SK-N-SH (cell line): ENCODE measurements at places on chromosomes 2 and 18. TPM values are rescaled to one million over a fixed set of nuclear protein-coding genes. Genes with fewer than 3 reads are reported as not detected.

SNRNP27 gene
- polyA plus RNA-seq: 50.9 and 68.4 TPM in 2 replicates

FZD7 gene
- polyA plus RNA-seq: 16.1 and 19.7 TPM in 2 replicates

SCN2A gene
- 5.1 and 7.3 TPM in 2 replicates for polyA plus RNA-seq

SLC40A1 gene
- 1.8 and 2.1 TPM in 2 replicates for polyA plus RNA-seq

GRCh38 chr2:241776336-241777169, at the start of gene GAL3ST2:
TSS of gene GAL3ST2 (plus strand) at chr2:241776822. CDS start at chr2:241776956, 134 bp downstream.
- no peak within 1 kb of the TSS for H3K27ac ChIP-seq
- no peaks in the 10 kb centered on the region for H3K36me3 ChIP-seq
- H3K4me1 ChIP-seq: peaks cover 20% of the 10 kb centered on the region; the same call in 1 of the 2 replicates
- no peaks in the 10 kb centered on the region for H3K27me3 ChIP-seq
- H3K4me3 ChIP-seq: no peak within 1 kb of the TSS

- no peak for DNase-seq
- H3K27ac ChIP-seq: no peak overlapping the region
- H3K27me3 ChIP-seq: no peaks in the 10 kb centered on the region
- H3K36me3 ChIP-seq: no peaks in the 10 kb centered on the region
- H3K4me1 ChIP-seq: no peaks in the 10 kb centered on the region
Observed at GRCh38 chr18:3177902-3178687, 41.7 kb downstream of the MYOM1 start.

DNA sequence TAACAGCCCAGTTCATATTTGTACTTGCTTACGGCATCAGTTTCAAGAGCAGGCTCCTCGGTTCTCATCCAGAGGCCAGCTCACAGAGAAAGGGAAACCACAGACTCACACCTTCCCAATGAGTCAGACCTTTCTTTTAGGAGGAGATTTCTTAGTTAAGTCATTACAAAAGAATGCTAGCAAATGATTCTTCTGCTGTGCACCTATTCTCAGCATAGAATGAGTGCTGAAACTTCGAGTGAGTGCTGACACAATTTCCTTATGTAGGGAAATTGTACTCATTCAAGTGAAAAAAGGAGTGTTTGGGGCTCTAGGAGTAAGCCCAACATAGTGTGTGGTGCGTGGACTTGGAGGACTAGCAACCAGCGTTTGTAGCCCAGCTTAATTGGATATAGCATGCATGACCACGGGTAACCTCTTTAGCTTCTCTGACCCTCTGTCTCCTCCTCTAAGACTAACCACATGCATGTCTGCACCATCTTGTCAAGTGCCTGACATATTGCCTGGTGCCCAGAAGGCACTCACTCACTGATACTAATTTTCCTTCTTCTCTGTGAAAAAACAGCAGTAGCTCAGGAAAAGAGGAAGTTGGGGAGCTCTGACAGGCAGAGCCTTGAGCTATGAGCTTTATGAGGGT, 87.0 kb downstream of the ALPK2 start:
- H3K4me3 ChIP-seq: no peak overlapping the region
- H3K27ac ChIP-seq: peak overlapping the region; percentile 87
- DNase-seq: no peak
- peaks cover 7% of the 10 kb centered on the region; the same call in 1 of the 2 replicates for H3K4me1 ChIP-seq
- H3K27me3 ChIP-seq: no peaks in the 10 kb centered on the region

- H3K36me3 ChIP-seq: no peaks in the 10 kb centered on the region
- H3K4me1 ChIP-seq: no peaks in the 10 kb centered on the region
- no peaks in the 10 kb centered on the region for H3K27me3 ChIP-seq
Observed at GRCh38 chr2:234098681-234099080, 48.2 kb downstream of the SPP2 start.

DNA sequence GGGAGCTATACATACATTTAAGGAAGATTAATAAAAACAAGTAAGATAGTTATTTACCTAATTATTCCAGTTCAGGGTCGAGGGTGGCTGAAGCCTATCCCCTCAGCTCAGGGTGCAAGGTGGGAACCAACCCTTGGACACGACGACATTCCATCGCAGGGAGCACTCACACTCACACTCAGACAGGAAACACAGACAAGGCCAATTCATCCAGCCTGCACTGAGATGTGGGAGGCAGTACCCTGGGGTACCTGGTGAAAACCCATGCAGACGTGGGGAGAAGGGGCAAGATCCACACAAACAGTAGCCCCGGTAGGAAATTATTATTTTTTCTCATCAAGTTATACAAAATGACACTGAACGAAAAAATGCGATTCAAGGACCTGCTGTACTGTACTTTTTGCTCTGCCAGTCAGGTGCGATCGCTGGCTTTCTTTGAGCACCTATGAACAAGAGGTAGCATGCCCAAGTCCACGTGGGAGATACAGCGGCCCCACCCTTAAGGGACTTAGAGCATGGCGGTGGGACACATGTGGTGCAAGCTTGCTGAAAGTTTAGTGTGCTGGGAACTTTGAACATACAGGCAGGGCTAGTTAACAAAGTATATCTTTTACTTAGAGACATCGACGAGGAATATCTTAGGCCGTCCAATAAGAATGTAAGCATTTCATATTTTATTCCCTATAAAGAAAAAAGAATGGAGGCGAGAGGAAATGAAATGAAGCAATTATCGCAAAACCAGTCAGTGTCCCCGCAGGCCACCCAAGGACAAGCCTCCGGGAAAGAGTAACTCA, 624 bp downstream of the METTL8 start:
- peaks cover 29% of the 10 kb centered on the region for H3K36me3 ChIP-seq
- peak overlapping the region; percentile 92 for H3K27ac ChIP-seq
- peak overlapping the region; percentile 90 for H3K4me3 ChIP-seq

GRCh38 chr2:38489846-38490245, 112.8 kb upstream of the ATL2 start:
- H3K27me3 ChIP-seq: no peaks in the 10 kb centered on the region
- no peak overlapping the region for H3K27ac ChIP-seq
- no peak for DNase-seq
- H3K4me1 ChIP-seq: peaks cover 9% of the 10 kb centered on the region; the same call in 1 of the 2 replicates
- no peaks in the 10 kb centered on the region for H3K36me3 ChIP-seq

- H3K4me3 ChIP-seq: no peak overlapping the region
- no peak for DNase-seq
- no peaks in the 10 kb centered on the region for H3K4me1 ChIP-seq
- H3K36me3 ChIP-seq: no peaks in the 10 kb centered on the region
- H3K27me3 ChIP-seq: no peaks in the 10 kb centered on the region
Observed at GRCh38 chr2:139142252-139142880, 362.2 kb upstream of the NXPH2 start.

GRCh38 chr2:184596819-184597411, 1.4 kb upstream of the ZNF804A start:
- peak overlapping the region; percentile 62 for H3K4me3 ChIP-seq
- peaks cover 10% of the 10 kb centered on the region for H3K4me1 ChIP-seq
- H3K27ac ChIP-seq: no peak overlapping the region
- no peaks in the 10 kb centered on the region for H3K36me3 ChIP-seq
- H3K27me3 ChIP-seq: no peaks in the 10 kb centered on the region; the same call in 1 of the 2 replicates
- no peak for DNase-seq
